ENCODE measurements at places on chromosomes 3 and 15.

- no peak for DNase-seq
Observed at GRCh38 chr15:38539008-38539343, 25.6 kb downstream of the RASGRP1 start.

DNA sequence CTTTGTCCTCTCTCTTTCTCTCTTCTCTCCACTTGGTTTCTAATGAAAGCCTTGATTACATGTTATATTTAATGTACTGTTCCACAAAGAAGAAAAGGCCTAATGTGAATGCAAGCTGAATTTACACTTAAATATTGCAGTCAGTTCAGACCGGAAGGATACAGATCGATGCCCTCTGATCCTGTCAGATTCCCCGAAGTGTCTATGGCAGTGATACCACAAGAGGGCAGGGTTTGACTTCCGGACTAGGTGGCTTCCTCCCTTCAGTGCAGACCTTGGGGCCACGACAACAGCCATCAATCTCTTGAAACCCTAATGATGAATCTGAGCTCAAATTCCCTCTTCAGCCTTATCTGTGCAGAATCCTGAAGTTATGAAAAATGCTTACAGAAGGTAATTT is 29.5 kb downstream of the AGTR1 start:
- no peak for DNase-seq

GRCh38 chr3:67854663-67855062 is 200.3 kb upstream of the SUCLG2 start:
- no peak for DNase-seq

- DNase-seq = no peak
Observed at GRCh38 chr3:191216510-191216909, 17.5 kb downstream of the OSTN start.

DNA sequence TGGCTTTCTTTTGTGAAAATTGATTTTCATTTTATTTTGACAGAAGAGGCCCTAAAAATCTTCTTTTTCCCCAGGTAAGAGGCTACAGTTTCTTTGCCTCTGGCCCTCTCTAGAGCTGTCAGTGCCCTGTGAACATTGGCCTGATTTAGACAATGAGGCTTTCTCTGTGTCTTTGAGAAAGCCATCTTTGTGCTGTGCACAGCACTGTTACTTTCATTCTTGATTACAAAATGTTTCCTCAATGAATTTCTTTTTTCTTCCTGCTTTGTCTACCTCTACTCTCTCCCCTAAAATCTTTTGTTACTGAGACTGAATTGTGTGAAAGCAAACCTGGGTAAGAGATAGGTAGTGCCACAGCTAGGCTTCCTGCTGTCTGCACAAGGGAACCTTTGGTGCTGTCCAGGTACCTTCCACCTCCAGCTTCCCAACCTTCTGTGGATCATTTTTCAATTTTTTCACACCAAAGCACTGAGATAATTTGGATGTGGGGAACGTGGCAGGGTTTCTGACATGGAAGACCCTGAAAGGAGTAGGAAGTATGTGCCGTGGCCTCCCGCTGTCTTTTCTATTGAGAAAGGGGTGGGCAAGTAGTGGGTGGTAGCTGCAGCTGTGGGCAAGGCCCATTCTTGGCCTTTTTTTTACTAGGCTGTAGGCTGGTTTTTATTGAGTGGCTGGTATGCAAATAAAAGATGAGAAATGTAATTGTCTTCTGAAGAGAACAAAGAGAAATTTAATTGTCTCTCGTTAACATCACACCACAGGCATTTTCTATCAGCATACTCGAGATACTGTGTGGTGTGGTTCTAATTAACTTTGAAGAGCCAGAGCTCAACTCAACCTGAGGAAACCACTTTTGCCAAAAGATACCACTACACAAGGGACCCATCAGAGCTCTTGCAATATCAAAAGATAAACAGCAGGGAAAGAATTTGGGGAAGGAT is 21.0 kb downstream of the RAB8B start:
- DNase-seq = no peak

GRCh38 chr3:69288161-69288895 is 97.6 kb downstream of the FRMD4B start:
- DNase-seq = no peak

All from left hindlimb (tissue), 1 donor.